Umbilical cord (tissue), 2 donors: ENCODE measurements at places on chromosomes 3 and 15.

GRCh38 chr3:49602877-49603411 is 48.7 kb downstream of the BSN start:
- DNase-seq, result no peak

DNA sequence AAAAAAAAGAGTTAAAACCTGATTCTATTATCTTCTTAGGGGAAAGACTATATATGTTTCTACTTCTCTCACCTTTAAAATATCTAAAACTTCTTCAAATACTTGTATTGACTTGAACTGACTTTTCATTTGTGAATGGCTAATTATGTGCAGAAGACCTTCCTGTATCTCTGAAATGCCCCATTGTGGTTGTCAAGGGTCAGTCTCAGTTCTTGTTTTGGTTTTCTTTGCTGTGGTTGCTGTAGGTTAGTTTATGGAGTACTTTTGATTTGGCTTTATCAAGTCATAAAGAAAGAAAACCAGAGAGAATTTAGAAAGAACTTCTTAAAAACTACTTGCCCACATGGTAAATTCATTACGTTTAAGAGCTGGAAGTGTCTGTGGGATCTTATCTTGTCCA is 345.3 kb upstream of the POU1F1 start:
- no peak for DNase-seq

DNA sequence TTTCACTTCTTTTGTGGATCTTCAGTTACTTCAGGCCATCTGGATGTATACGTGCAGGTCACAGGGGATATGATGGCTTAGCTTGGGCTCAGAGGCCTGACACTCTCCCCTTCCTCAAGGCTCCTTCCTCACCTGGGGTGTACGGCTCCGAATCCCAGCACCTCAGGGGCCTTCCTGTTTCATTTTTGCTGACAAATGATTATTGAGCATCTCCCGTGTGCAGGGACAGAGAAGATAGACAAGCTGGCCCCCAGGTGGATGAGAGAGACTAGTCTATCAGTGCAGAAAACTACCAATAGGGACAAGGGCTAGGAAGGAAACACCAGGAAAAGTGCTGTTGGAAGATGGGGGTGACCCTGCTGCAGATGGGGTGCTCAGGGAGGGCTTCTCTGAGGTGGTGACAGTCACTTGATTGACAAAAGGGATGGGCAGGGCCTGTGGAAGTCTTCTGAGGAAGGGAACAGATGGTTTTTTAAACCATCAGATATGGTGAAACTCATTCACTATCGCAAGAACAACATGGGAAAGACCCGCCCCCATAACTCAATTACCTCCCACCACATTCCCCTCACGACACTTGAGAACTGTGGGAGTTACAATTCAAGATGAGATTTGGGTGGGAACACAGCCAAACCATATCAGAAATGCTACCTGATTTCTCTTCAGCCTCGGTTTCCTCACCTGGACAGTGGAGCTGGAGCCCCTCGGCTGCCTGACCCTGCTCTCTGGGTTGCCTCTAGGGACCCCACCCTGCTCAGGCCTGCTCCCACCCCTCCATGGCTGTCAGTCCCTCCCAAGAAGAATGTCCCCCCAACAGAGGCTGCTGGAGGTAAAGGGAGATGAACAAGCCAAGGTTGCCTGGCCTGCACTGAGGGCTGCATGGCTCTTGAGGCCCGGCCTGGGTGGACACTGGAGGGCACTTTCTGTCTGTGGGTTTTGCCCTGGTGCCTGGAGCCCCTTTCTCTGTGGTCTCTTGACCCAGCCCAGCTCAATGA is 37.2 kb upstream of the ACAD9 start:
- DNase-seq, result no peak

DNA sequence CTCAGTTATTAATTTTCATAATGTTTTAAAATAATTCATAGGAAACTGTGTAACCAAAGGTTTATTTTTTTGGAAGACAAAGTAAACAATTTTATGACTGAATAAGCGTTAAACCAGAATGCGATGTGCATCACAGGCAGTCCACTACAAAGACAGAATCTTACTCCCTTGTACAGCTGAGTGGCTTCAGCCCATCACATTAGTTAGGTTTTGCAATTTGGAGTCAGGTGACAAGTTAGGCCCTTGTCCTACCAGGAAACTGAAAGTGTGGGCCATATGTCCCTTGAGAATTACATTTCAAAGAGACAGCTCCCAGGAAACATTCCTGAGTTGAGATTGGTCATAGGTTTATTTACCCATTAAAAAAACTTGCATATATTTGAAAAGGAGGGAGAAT is 156.3 kb downstream of the MEX3B start:
- DNase-seq, result no peak

- DNase-seq, result no peak
Measured at GRCh38 chr3:31105438-31106077, 211.1 kb upstream of the GADL1 start.

DNA sequence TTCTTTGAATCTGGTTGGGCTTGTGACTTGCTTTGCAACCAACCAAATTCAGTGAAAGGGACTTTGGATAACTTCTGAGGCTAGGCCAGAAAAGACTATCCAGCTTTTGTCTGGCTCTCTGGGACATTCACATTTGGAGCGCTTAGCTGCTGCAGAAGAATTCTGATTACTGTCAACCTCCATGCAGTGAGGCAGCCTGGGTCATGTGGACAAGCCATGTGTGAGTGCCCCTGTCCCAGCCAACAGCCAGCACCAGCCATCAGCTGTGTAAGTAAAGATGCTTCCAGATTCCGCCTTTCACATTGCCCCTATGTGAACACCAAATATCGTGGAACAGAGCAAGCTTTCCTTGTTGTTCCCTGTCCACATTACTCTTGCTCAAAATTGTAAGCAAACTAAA is 12.9 kb upstream of the TNFAIP8L3 start:
- DNase-seq, result no peak

- DNase-seq, result no peak
Measured at GRCh38 chr15:51846066-51846462, 16.6 kb downstream of the TMOD3 start.

DNA sequence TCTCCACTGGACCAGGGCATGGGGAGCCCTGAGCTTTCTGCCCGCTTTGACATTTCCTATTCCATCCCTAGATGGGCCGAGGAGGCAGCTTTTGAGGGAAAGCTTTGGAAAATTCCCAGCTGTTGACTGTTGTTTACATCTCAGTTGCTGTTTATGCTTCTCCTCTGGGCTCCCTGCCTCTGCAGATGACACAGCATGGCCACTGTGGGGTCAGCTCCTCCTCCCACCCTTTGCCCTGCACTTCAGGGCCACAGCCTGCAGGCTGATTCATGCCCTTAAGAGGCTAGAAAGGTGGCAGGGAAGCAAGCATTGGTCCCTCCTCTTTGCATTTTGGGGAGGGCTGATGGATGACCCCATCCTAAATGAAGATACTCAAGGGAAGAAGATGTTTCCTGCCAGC is 8.5 kb upstream of the CTXND1 start:
- DNase-seq, result no peak

- DNase-seq, result no peak
Measured at GRCh38 chr15:44319385-44319784, 30.9 kb downstream of the GOLM2 start.

- DNase-seq, result peak; percentile 5
Measured at GRCh38 chr3:13159890-13160289, 86.7 kb upstream of the IQSEC1 start.

DNA sequence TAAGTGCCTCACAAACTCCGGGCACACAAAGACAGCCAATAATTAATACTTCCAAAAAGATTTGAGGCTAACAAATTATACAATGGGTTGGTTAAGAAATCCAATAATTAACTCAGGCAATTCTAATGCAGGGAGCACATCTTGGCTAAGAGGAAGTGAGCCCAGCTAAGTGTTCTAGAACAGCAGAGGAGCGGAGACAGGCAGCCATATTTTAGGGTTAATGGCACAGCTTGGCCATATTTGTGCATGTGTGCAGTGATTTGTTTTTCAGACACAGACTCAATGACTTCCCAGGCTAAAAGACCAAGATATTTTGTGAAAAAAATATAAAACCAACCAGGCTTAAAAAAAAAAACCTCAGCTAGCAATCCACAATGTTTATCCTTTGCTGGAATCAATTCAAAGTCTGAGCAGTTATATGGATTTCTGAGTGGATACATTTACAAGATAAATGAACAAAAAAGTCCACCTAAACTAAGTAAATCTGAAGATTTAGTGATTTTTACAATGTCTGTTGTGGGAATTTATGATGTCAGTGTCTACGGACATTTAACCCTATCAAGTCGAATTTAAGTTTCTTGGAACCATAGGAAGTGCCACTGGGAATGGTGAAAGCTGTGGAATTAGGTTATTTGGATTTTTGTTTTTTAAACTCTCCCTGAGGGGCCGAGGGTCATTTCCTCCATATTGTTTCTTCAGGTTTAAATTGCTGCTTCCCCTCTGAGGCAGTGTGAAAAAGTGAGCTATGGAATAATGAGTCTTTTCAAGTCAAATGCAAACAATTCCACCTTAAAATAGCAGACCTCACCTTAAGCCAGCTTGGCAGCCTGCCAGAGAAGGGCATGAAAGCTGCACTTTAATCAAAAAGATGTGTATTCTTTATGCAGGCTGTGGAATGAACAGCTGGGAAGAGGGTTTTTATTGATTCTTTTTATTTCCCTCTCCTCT is 413.7 kb upstream of the TBL1XR1 start:
- DNase-seq, result peak; percentile 92

- no peak for DNase-seq
Measured at GRCh38 chr15:64717735-64718495, 57.5 kb downstream of the RBPMS2 start.

DNA sequence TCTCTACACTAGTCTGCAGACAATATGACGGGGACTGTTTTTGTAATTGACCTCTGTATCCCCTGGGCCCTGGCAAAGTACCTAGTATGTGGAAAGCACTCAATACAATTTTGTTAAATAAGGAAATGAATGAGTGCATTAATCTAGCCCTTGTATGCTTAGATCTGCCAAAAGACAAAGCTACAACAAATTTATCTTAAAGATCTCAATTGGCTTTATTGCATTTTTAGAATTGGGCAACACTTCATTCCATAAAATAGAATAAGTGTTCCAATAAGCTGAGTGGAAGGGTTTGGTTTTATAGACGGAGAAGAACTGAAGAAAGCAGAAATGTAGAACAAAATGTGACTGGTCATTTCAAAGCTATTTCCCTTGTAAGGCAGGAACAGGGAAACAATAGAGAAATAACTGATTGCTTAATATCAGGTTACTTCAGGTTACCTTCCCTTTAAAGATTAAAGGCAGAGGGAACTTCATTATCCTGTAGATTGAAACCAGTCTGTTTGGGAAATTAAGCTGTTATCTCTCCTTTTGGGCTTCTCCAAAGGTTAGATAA is 108.3 kb upstream of the MME start:
- peak; percentile 33 for DNase-seq

DNA sequence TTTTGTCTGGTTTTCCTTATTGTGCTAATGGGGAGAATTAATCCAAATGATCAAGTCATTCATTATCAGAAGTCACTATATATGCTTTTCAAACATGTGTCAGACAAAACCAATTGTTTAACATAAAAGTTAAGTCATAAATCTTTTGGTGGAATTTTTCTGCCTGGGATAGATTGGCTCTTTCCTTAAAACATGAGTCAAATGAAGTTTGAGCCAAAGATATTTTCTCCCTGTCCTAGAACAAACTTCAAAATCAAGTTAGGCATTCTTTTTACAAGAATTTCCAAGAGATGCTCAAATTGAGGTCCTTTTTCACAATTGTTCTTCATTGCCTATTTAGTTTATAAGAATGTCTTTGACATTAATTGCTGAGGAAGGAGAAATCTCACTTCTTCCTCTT is 138.3 kb downstream of the UACA start:
- DNase-seq, result no peak

GRCh38 chr3:37751967-37752648 is 109.6 kb upstream of the CTDSPL start:
- DNase-seq, result no peak

DNA sequence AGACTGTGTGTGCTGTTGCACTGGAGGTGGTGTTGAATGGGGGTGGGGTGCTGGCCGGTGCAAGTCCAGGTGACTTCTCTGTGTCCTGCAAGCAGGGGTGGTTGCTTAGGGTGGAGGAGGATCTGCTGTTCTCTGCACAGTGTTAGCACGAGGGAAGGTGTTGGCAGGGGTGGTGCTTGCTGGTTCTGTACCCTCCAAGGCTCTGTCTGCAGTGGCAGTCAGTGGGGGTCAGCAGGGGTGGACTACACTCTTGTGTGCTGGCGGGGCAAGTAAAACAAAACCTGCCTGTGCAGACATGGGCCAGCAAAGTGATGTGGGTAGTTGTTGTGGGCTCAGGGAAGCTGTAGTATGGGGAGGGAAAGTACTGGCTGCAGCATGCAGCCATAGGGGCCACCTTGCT is 5.5 kb downstream of the ROPN1 start:
- no peak for DNase-seq

GRCh38 chr3:14885307-14885706 is 62.1 kb upstream of the NR2C2 start:
- DNase-seq, result no peak

- DNase-seq, result no peak
Measured at GRCh38 chr3:74393426-74393825, 221.0 kb downstream of the CNTN3 start.

DNA sequence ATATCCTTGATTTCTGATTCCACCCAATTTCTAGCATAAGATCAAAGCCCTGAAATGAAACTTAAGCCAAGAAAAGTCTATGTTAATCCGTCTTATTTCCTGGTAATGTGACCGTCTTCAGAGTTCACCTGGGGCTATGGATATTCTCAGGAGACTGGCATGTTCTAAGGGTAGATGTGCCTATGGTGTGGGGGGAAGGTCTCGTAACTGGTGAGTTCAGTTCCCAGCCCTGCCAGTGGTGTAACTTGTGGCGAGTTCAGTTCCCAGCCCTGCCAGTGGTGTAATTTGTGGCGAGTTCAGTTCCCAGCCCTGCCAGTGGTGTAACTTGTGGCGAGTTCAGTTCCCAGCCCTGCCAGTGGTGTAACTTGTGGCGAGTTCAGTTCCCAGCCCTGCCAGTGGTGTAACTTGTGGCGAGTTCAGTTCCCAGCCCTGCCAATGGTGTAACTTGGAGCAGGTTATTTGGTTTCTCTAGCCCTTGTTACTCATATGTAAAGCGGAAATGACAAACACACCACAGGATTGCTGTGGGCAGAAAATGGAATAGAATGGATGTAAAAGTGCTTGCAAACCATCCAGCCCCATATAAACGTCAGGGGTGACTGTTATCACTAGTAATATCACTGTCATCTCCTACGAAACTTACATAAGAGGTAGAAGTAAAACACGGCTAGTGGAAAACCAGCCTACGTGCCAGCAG is 30.4 kb downstream of the SLC51A start:
- no peak for DNase-seq

- peak; percentile 66 for DNase-seq
Measured at GRCh38 chr15:58182460-58183163, 44.4 kb downstream of the AQP9 start.

- no peak for DNase-seq
Measured at GRCh38 chr15:86916671-86917360, 837.1 kb downstream of the AGBL1 start.

- DNase-seq, result no peak
Measured at GRCh38 chr3:97896547-97896946, 74.7 kb downstream of the CRYBG3 start.

GRCh38 chr3:147415874-147416273 is 6.7 kb downstream of the ZIC1 start:
- no peak for DNase-seq

DNA sequence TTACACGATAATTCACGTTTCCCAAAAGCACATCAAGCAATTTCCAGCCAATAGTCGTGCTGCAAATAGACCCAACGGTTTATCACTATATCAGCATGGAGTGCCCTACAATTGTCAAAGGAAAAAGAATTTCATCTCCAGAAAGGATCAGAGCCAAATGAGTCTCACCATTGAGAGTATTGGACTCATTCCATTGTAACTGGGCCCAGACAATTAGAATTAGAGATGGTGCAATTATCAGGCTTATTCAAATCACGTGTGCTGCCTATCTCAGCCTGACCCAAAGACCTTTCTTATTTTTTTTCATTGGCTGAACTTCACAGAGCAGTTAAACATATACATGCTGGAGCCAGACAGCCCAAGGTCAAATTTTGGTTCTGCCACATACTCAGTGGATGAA is 87.0 kb upstream of the LRTM1 start:
- no peak for DNase-seq
